GM03348 (cell line): ENCODE measurements at places on chromosomes 13 and 19.

GRCh38 chr19:7992575-7992974 is 12.9 kb downstream of the ELAVL1 start:
- no peak for DNase-seq

DNA sequence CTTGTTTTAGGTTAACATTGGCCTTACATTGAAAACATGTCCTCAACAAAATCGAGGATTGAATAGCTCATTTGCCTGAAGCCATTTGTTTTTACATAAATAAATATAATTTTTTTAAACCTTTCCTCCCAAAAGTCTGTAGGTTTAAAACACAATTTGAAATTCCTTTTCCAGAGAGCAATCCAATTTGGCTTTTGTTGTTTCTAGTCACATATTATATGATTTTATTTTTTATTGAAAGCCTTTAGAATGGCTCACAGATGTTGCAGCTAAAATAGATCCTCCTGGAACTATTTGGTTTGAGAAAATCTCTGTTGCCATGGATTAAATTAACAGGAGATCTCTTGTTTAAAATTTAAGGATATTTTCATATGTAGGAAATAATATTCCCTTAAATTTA is 512.6 kb downstream of the KLF5 start:
- DNase-seq: no peak

- DNase-seq: no peak
Observed at GRCh38 chr19:48203222-48203793, 32.8 kb downstream of the ZSWIM9 start.

GRCh38 chr19:54638683-54639082 is 8.4 kb downstream of the LILRB1 start:
- no peak for DNase-seq

DNA sequence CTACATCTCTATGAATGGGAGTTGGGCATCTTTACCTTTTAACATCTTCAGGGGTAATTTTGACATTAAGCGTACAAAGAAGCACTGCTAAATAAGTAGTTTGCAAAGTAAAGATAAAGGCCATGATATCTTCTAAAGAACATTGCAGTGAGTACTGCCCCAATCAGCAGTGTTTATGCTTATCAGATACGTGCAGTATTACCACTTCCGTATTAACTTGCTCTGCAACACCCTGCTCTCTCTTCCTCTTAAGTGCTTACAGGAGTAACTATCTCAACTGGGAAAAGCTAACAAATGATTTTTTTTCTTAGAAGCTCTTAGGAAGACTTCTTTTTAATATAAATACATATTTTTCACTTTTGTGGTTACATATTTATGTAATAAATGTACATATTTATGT is 793.7 kb upstream of the SLC10A2 start:
- no peak for DNase-seq

- DNase-seq: no peak
Observed at GRCh38 chr19:45187421-45188100, 9.0 kb downstream of the BLOC1S3 start.

DNA sequence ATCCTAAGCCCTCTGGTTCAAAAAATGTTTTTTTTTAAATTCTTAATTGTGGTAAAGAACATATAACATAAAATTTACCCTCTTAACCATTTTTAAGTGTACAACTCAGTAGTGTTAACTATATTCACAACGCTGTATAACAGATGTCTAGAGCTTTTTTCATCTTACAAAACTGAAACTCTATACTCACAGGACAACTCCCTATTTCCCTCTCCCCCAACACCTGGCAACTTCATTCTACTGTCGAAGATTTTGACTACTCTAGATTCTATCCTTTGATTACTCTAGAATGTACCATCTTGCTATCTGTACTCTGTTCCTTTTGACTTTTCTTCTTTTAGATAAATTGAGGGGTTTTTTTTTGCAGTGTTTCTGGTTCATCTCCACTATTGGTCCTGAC is 200.4 kb downstream of the KLF12 start:
- no peak for DNase-seq

GRCh38 chr13:66623129-66623820 is 606.9 kb downstream of the PCDH9 start:
- no peak for DNase-seq

DNA sequence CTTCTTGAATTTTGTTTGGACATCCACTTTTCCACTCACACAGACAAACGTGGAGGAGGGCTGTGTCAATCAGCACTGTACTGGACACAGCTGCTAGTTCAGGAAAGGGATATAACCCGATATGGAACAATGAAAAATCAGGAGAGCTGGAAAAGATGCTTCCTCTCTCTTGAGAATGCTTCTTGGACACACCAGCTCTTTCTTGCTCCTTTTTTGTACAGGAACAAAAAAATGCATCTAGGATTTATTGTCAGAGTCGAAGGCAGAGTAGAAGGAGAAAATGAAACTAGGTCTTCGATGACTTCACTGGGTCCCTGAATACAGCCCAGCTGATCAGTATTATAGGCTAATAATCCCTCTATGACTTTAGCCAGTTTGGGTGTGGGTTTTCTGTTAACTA is 62.2 kb downstream of the PEG3 start:
- no peak for DNase-seq

DNA sequence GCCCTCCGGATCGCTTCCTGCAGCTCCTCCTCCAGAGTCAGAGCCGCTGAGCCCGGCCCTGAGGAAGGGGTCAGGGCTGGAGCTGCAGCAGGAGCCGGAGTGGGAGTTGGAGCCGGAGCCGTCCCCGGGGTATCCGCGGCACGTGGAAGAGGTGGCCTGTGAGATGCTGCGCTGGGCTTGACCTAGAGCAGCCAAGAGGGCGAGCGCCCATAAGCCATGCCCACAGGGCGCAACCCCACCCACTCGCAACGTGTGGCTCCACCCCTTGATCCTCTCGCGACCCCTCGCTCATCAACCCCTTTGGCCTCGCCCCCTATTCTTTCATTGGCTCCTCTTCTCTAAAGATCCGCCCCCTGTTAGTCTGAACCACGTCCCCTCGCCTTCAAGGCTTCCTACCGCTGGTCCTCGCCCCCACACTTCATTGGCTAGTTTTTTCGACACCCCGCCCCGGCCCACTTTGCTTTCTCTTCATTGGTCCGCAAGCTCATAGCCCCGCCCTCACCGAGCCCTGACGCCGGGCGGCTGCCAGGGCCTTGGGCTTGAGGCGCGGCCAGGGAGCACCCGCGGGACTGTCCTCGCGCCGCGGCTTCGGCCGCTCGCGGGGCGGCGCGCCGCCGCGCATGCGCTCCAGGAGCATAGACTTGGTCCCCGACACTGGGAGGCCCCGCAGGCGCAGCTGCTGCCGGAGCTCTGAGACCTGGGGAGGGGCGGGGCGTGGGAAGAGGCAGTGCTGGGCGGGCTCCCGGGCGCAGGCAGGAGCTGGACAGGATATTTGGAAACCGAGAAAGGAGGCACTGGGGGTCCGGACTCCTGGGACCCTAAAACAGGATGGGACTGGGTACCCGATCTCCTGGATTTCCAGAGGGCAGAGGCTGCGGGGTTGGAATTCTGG is 5.4 kb downstream of the MAMSTR start:
- DNase-seq: peak; percentile 100

DNA sequence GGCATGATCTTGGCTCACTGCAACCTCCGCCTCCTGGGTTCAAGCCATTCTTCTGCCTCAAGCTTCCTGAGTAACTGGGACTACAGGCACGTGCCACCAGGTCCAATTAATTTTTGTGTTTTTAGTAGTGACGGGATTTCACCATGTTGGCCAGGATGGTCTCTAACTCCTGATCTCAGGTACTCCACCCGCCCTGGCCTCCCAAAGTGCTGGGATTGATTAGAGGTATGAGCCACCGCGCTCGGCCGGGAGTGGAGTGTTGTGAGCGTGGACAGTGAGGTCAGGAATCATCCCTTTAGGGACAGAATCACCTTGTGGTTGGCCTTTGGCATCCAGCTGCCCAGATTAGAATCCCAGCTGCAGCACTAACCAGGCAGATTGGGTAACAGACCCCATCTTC is 10.3 kb downstream of the RRAS start:
- DNase-seq: no peak

GRCh38 chr19:17832443-17833208 is 11.3 kb upstream of the INSL3 start:
- no peak for DNase-seq

GRCh38 chr13:68174893-68175292 is 944.8 kb upstream of the PCDH9 start:
- no peak for DNase-seq

GRCh38 chr13:58573743-58574142 is 942.2 kb downstream of the PCDH17 start:
- no peak for DNase-seq

DNA sequence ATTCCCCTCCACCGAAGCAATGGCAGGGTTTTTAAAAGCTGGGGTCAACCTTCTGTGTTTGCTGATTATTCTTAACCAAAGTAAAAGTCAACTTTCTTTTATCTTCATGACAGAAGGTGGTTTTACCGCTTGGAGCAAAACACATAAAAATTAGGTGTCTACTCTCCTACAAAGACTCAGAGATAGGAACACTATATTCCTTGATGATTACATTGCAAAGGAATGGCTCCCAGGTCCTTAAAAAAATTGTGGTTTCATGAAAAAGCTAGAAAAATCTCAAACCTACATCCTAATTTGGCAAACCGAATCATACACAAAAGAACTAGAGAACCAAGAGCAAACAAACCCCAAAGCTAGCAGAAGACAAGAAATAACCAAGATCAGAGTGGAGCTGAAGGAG is 760.4 kb upstream of the PCDH20 start:
- no peak for DNase-seq

DNA sequence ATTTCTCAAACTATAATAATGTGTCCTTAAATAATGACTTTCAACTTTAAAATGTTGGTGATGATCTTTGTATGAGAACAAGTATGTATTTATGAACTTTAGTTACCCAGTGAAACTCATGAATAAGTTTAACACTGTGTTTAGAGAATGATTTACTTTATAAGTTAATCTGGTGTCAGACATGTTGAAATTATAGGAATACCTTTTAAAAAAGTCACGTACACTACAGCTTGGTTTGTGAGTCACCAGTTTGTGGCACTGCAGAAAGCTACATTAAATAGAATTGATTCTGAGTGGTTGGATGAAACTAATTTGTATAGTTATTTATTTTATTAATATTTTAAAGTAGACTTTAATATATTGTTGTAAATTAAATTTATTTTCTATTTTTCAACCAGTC is 1366.2 kb upstream of the PCDH20 start:
- no peak for DNase-seq

GRCh38 chr19:4969772-4970531 is 1.0 kb downstream of the KDM4B start:
- DNase-seq: no peak

DNA sequence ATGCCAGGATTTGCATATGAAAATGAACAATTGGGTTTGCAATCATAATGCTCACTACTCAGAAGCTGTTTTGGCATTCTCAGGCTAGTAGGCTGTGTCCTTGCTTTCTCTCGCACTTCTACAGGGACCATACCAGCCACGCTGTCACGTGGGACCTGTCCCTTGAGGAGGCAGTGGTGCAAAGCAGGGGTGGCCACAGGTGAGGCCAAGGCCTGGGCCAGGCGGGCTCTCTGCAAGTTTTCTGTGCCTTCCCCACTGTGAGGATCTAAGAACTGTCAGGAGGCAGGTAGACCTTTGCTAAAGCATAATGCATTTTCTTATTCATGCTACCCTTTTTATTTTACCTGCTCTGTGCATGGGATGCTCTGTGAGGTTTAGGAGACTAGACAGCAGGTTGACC is 89.4 kb upstream of the IRS2 start:
- DNase-seq: no peak

DNA sequence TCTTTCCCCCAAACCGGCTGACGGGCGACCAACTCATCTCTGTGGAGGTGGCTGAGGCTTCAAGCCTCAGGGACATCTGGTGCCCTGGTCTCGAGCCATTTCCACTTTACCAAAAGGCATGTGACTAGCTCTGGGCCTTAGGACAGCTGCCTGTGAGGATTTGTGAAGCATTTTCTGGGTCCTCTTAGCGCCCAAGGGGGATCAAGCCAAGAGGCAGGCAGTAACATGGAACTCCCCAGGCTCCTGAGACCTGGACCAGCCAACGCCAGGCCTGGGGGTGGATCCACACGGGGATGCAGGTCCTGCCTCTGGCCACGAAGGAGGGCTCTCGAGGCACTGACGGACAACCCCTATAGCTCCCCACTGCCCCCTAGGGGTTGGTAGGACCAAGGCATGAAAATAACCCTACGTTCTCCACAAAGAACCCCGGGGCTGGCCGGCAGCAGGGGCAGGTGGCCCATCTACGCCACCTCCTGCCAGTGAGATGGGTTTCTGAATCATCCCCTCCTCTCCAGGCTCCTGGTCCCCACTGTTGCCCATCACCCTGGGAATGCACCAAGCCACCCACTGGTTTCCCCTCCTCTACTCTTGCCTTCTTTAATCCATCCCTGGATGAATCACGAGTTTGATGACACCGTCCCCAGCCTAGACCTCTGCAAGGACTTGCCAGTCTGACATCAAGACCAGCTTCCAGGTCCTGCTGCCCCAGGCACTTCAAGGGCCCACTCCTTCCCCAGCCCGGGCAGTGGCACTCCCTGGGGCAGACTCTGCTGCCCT is 7.0 kb upstream of the MYDGF start:
- peak; percentile 70 for DNase-seq

GRCh38 chr13:48429886-48430285 is 17.0 kb upstream of the LPAR6 start:
- DNase-seq: no peak

GRCh38 chr13:50707628-50708027 is 135.9 kb downstream of the DLEU7 start:
- DNase-seq: no peak

DNA sequence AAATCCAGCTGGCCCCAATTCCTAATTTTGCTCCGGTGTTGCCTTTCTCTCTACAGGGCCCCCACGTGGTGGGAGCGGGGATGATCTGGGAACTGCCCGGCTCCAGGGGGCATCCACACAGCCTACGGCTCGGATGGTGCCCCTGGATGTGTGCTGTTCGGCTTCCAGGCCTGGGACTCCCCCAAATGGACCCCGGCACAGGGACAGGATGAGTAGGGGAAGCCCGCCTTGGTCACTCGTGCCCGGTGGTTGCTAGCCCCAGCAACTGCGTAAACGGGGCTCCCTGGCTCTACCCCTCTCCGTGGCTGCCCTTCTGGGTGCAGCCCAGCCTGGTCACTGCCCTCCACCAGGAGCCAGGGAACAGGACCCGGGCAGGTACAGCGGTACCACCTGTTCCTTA is 111.5 kb downstream of the TEX26 start:
- DNase-seq: peak; percentile 54

DNA sequence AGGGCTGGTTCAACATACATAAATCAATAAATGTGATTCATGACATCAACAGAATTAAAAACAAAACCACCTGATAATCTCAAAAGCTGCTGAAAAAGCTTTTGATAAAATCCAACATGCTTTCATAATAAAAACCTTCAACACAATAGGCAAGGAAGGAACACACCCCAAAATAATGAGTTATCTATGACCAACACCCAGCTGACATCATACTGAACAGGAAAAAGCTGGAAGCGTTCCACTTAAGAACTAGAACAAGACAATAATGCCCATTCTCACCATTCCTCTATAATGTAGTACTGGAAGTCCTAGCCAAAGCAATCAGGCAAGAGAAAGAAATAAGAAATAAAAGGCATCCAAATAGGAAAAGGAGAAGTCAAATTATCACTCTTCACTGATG is 116.2 kb upstream of the FREM2 start:
- DNase-seq: no peak
